Islet precursor cell (in vitro differentiated cells): ENCODE measurements at places on chromosomes 12 and 14.

GRCh38 chr12:85836197-85837090, at the start of gene RASSF9:
RASSF9 (minus strand) TSS chr12:85836409; CDS start chr12:85836201, 208 bp downstream.
- DNase-seq: peak; percentile 87

DNA sequence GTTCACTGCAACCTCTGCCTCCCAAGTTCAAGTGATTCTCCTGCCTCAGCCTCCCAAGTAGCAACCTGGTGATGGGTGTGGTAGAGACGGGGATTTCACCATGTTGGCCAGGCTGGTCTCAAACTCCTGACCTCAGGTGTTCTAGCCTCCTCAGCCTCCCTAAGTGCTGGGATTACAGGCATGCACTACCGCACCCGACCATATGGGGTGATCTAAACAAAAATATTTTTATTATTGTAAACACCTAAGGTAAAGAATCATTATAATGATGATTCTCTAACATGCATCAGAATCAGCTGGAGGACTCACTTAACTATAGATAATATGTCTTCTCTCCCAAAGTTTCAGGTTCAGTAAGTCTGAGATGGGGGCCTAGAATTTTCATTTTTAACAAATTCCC, 96.2 kb upstream of the ALG10 start:
- DNase-seq: no peak

DNA sequence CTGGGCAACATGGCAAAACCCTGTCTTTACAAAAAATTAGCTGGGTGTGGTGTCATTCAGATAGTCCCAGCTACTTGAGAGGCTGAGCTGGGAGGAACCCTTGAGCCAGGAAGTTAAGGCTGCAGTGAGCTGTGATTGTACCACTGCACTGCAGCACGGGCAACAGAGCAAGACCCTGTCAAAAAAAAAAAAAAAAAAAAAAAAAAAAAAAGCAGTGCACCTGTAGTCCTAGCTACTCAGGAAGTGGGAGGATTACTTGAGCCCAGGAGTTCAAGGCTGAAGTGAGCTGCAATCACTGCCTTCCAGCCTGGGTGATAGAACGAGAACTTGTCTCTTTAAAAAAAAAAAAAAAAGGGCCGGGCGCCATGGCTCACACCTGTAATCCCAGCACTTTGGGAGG, 5.6 kb downstream of the REM2 start:
- no peak for DNase-seq

DNA sequence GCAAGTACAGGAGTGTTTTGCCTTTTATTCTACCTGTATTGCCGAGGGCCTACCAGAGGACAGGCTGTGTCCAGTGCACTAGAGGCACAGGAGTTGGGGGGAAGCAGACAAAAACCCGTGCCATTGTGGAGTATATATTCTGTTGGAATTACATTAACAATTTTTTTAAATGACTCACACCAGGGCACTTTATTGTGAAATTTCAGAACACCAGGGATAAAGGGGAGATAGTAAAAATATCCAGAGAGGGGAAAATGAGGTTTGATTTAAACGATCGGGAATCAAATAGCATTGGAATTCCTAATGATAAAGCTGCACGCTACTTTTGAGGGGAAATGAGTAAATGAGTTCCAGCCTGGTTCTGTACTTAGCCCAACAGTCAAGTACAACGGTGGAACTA, 123.2 kb downstream of the PELI2 start:
- DNase-seq: no peak

DNA sequence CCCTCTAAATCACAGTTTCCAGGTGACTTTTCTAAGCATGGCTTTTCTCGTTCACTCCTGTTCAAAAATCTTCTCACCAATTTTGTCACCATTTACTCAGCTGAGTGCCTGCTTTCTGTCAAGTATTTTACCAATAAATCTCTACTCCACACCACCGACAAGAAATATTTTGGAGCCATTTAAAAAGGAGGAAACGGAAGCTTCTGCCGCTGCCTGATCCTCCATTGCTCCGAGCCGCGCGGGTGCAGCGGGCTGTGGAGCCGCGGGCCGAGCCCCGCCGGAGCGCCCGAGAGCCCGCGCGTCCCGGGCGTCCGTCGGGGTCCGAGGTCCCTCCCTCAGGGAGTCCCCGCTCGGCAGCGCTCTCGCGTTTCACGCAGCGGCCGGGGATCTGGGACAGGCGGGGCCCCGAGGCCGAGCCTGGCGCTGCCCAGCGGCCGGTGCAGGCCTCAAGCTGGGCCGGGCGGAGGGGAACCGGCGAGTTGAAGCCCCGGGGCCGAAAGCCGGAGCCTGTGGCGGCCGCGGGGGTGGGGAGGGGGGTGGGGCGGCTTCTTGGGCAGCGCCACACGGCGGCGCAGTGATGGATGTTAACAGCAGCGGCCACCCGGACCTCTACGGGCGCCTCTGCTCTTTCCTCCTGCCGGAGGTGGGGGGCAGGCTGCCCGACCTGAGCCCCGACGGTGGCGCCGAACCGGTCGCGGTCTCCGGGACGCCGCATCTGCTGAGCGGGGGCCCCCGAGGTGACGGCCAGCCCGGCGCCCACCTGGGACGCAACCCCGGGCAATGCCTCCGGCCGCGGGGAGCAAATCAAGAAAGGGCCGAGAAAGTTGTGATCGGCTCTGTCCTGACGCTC, 1.1 kb upstream of the HEBP1 start:
- DNase-seq: peak; percentile 89

DNA sequence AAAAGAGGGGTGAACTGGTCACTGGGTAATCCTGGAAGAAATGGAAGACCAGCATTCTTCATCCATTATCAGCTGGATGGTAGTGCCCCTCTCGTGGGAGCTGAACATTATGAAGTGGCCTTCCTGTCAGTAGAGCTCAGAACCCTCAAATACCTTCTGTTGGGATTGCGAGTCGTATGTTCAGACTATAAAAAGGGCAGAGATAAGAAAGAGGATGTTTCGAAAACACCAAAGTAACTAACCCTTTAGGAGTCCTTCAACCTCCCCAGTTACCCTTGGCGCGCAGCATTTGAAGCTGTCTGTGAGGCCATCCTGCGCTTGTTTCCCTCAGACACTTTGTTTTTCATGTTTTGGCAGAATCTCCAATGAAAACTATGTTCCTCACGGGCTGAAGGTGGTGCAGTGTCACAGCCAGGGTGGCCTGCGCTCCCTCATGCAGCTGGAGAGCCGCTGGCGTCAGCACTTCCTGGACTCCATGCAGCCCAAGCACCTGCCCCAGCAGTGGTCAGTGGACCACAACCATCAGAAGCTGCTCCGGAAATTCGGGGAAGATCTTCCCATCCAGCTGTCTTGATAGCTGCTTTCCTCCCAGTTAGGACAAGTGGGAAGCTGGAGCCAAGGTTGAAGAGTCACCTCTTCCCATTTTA, 19.3 kb upstream of the GALNT16 start:
- no peak for DNase-seq

DNA sequence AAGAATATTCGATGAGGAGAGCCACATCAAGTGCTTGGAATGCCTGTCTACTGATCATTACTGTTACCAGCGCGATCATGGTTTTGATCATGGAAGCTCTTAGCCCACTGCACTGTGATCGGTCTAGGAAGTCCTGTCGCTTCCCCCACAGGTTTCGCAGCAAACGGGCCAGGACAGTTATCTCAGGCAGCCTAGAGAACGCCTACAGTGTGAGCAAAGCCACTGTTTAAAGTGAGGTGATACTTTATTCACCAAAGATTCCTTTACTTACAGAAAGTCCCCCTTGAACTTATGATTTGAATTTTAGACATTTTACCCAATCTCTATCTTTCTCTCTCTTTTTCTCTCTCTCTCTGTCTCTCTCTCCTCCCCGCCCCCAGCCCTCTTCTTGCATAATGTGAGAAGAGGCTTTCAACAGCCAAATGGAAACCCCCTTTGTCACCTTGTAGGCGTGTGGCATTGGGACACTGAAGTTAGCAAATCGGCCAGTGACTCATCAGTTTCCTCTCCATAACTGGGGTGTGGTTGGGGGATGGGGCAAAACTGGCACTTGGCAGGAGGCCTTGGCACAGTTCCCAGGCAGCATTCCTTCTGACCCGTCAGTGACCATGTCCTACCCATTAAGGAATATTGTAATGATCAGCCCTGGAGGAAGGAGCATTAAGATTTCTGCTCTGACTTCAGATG, 214.8 kb downstream of the CHST11 start:
- DNase-seq: no peak

DNA sequence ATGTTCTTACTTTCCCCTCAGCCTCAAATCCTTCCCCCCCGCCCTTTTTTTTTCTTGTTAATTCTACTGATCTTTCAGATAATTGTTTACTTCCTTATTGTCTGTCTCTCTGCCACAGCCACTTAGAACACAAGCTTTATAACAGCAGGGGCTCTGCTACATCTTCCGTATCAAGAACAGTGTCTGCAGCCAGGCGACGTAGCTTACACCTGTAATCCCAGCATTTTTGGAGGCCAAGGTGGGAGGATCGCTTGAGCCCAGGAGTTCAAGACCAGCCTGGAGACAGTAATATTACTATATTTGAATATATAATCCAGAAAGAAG, 5.4 kb downstream of the SOS2 start:
- DNase-seq: no peak

GRCh38 chr14:73173092-73173735, 36.9 kb downstream of the PSEN1 start:
- DNase-seq: no peak

- DNase-seq: no peak
These were observed 263.3 kb downstream of the SLC16A7 start for GRCh38 chr12:59859171-59859510.

GRCh38 chr14:92613008-92613658, 99.6 kb downstream of the RIN3 start:
- peak; percentile 86 for DNase-seq

GRCh38 chr12:19575337-19576243, 136.3 kb downstream of the AEBP2 start:
- DNase-seq: no peak

- no peak for DNase-seq
These were observed 49.5 kb downstream of the SOCS2 start for GRCh38 chr12:93621986-93622385.

- DNase-seq: no peak
These were observed 34.0 kb downstream of the APAF1 start for GRCh38 chr12:98678946-98679610.

- no peak for DNase-seq
These were observed 211.8 kb downstream of the NEDD1 start for GRCh38 chr12:97118796-97119375.
